ENCODE measurements at places on chromosomes 3 and 15.
A peak's percentile ranks its signal among the peaks of the same experiment; 100 is the strongest.

GRCh38 chr3:150308037-150308319 lies 100.1 kb upstream of the TSC22D2 start:
- DNase-seq, result no peak

- DNase-seq, result no peak
Measured at GRCh38 chr15:77266708-77267386, 153.1 kb downstream of the PEAK1 start.

GRCh38 chr3:11356269-11356668 lies 84.1 kb downstream of the ATG7 start:
- no peak for DNase-seq

DNA sequence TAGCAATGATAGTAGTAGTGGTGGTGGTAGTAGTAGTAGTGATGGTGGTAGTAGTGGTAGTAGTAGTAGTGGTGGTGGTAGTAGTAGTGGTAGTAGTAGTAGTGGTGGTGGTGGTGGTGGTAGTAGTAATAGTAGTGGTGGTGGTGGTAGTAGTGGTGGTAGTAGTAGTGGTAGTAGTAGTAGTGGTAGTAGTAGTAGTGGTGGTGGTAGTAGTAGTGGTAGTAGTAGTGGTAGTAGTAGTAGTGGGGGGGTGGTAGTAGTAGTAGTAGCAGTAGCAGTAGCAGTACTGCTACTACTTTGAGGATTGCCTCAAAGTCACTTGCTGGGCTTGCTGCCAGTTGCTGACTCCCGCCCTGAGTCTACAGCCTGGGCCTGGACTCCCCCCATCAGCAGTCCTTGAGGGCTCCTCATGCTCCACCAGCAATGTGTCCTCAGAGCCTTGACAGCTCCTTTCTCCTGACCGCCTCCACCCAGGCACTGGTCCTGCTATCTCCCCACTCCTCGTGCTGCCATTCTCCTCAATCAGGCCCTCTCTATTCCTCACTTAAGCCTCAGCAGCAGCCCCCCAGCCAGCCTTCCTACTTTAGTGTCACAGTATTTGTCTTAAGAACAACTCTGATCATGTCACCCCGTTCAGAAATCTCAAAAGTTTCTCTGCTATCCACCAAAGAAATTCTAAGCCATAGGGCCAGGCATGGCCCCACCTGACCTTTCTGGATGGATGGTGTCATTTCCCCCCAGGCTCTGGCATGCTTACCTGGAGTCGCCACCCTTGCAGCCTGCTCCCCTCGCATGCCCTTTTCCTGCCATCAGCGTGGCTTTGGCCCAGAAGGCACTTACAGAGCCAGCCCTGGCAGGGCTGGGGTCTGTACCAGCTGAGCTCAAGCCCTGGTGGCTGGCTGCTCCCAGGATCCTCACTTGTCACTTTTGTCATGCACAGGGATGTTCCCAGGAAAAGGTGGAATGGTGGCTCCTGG lies 45.6 kb downstream of the DLEC1 start:
- DNase-seq, result no peak

DNA sequence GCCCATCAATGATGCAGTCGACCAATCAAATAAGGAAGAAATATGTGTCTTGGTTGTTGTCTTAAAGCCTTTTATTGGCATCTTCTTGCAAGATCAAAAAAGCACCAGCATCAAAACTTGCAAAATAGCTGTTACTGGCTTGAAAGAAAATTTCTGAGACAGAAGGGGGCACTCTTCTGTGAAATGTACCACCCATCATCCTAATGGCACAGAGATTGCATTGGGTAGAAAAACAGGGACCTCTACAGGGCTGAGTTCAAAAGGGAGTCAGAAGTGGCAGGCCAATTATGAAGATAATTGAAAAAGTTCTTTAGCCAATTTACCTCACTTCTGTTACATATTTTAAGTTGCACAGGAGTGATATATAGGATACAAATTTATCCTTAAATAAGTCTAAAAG lies 122.3 kb upstream of the GPR149 start:
- no peak for DNase-seq

- no peak for DNase-seq
Measured at GRCh38 chr3:46284981-46285683, 42.9 kb downstream of the CCR3 start.

- DNase-seq, result no peak
Measured at GRCh38 chr3:193210618-193211017, 30.4 kb upstream of the PLAAT1 start.

DNA sequence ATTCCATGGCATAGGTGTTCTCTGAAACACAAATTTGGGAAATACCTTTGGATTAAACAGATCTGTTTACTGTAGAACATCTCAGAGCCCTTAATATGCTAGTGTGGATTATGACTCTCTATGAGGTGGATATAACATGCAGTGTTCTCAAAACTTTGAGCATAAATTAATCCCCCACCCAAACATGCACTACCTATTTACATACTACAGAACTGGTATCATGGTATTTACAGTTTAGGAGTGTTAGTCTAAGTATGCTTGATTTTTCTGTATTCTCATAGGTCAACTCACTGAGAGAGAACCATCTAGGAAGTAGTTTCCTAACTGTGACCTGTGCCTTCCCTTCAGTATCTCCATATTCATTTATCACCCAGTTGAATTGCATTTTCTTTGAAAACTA lies 30.9 kb upstream of the ZNF609 start:
- DNase-seq, result no peak

DNA sequence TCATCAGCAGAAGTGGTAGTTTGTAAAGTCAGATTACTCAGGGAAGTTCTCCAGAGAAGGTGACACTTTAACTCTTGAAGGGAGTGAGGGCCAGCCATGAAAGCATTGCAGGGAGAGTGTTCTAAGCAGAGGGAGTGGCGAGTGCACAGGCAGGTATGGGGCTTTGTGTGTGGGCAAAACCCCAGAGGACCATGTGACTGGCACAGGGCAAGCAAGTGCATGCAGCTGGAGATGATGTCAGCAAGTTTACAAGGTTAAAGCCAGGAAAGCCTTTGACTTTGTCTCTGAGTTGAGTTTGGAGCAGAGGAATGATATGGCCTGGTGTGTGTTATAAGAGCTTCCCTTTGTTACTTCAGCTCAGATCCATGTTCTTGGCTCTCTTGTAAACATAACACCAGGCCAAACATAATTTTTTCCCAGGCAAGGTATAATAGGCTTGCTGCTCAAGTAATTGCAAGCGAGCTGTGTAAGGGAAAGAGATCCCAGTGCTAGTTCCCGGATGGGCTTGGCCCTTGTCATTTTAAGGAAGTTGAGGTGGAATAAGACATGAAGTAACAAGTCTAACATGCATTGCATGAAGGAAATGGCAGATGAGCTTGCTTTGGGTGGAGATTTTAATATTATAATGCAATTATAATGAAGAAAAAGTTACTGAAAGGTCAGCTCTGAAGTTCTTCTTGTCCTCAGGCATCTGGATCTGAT lies 341.1 kb upstream of the LRRC3B start:
- no peak for DNase-seq

GRCh38 chr3:65614585-65614984 lies 424.1 kb downstream of the MAGI1 start:
- DNase-seq, result no peak

- no peak for DNase-seq
Measured at GRCh38 chr3:154781595-154781994, 298.5 kb upstream of the MME start.

- DNase-seq, result no peak
Measured at GRCh38 chr3:72448375-72448823, 399.8 kb downstream of the SHQ1 start.

GRCh38 chr3:32632533-32633265 lies 52.3 kb upstream of the CNOT10 start:
- DNase-seq, result peak; percentile 59

- no peak for DNase-seq
Measured at GRCh38 chr3:123634149-123635051, 49.5 kb upstream of the HACD2 start.

DNA sequence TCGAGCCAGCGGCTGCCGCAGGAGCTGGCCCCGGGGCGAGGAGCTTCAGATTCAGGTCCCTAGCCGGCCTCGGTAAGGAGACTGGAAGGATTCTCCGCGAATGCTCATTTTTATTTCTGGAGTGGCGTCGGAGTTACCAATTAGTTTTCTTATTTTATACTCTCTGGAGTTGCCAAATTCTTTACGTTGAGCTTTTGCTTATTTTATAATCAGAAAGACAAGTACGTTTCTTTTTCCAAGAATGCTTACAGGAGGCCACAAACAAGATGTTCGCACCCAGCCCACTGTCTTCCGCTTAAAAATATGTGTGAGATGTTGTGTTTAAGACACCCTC lies 453 bp upstream of the GPR156 start:
- no peak for DNase-seq

DNA sequence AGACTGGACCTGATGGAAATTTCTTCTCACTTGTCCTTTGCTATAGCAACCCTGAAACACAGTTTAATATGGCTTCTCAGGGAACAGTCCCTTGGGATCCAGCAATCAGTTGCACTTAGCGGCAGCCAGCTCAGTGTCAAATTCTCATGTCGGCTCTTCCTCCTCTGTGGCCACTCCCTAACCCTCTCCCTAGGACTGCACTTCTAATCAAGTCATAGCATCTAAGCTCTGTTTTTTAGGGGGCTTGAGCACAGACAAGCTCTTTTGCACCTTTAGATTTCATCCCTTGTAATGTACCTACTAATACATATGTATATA lies 250.5 kb upstream of the TLE3 start:
- DNase-seq, result no peak
